ENCODE measurements at places on chromosomes 12 and 14. TPM values are rescaled to one million over a fixed set of nuclear protein-coding genes. Genes with fewer than 3 reads are reported as not detected.
A peak's percentile ranks its signal among the peaks of the same experiment; 100 is the strongest.

DNA sequence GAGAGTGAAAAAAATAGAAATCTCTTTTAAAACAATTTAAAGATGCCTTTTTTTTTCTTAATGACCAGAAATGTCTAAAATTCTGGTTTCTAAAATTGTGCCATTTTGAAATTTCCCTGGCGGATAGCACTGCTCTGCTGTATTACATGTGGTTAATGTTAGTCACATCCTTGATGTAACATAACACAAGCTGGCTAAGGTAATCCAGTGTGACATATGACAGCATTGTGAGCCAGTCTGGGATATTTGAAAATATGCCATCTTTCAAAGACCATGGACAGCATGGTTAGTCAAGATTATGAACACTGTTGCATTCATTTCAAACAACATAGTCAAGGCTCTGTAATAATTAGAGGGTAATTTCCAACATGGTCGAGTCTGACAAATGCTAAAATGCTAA lies 133.2 kb downstream of the ALX1 start:
- H3K4me3 ChIP-seq = no peak overlapping the region
- no peaks in the 10 kb centered on the region for H3K27me3 ChIP-seq
- no peak overlapping the region for H3K27ac ChIP-seq

DNA sequence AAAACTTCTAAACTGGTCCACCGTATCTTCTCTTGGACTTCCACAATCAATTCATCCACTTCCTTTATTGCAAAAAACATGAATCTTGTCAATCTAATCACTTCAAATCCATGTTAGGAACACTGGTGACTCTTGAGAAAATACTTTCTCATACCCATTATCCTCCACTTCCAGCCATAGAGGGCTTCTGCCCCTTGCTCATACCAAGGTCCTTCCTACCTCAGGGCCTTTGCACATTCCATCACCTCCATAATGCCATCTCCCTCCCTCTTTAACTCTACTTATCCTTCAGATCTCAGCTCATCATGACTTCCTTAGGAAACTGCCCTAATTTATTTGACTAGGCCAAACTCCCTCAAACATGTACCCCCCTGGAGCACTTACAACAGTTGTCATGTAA lies 16.6 kb downstream of the STXBP6 start:
- no peak overlapping the region for H3K4me3 ChIP-seq
- DNase-seq = no peak
- no peaks in the 10 kb centered on the region for H3K36me3 ChIP-seq
- no peaks in the 10 kb centered on the region for H3K4me1 ChIP-seq

GRCh38 chr14:29528889-29529288 lies 398.8 kb downstream of the PRKD1 start:
- no peak overlapping the region for H3K4me3 ChIP-seq
- DNase-seq = no peak
- H3K27me3 ChIP-seq = peaks cover 10% of the 10 kb centered on the region
- no peaks in the 10 kb centered on the region for H3K4me1 ChIP-seq
- H3K36me3 ChIP-seq = no peaks in the 10 kb centered on the region
- no peak overlapping the region for H3K27ac ChIP-seq

GRCh38 chr12:43105426-43105981 lies 446.5 kb downstream of the ADAMTS20 start:
- no peak for DNase-seq
- H3K27ac ChIP-seq = no peak overlapping the region
- no peak overlapping the region for H3K4me3 ChIP-seq
- H3K27me3 ChIP-seq = no peaks in the 10 kb centered on the region
- H3K4me1 ChIP-seq = peaks cover 2% of the 10 kb centered on the region

- H3K4me3 ChIP-seq = peak overlapping the region; percentile 2
- peaks cover 26% of the 10 kb centered on the region for H3K4me1 ChIP-seq
- H3K36me3 ChIP-seq = no peaks in the 10 kb centered on the region
Measured at GRCh38 chr12:12872139-12872933, 19.0 kb upstream of the GPRC5A start.

- no peaks in the 10 kb centered on the region for H3K36me3 ChIP-seq
- DNase-seq = peak; percentile 90
- no peaks in the 10 kb centered on the region for H3K27me3 ChIP-seq
- no peak overlapping the region for H3K4me3 ChIP-seq
Measured at GRCh38 chr14:22296722-22297121, 292.3 kb downstream of the DAD1 start.

- H3K36me3 ChIP-seq = 0 out of 2 replicates have a peak, but pooled peaks cover under 1% of the 10 kb centered on the region
- H3K27ac ChIP-seq = peak overlapping the region; percentile 100
- peak overlapping the region; percentile 97 for H3K4me3 ChIP-seq
- peaks cover 24% of the 10 kb centered on the region for H3K4me1 ChIP-seq
- no peaks in the 10 kb centered on the region for H3K27me3 ChIP-seq
- peak; percentile 46 for DNase-seq
Measured at GRCh38 chr12:114409852-114410600, 4.1 kb upstream of the TBX5 start.

DNA sequence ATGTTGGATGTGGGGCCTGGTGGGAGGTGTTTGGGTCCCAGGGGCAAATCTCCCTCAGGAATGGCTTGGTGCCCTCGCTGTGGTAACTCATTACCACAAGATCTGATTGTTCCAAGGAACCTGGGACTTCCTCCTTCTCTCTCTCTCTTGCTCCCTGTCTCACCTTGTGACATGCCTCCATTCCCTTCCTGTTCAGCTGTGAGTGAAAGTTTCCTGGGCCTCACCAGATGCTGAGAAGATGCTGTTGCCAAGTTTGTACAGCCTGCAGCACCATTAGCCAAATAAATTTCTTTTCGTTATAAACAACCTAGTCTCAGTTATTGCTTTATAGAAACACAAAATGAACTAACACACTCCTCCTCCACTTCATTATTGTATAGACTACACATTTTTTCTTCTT lies 759.8 kb upstream of the MDGA2 start:
- no peaks in the 10 kb centered on the region for H3K36me3 ChIP-seq
- H3K27ac ChIP-seq = peak overlapping the region; percentile 17
- H3K4me3 ChIP-seq = no peak overlapping the region
- H3K4me1 ChIP-seq = no peaks in the 10 kb centered on the region

DNA sequence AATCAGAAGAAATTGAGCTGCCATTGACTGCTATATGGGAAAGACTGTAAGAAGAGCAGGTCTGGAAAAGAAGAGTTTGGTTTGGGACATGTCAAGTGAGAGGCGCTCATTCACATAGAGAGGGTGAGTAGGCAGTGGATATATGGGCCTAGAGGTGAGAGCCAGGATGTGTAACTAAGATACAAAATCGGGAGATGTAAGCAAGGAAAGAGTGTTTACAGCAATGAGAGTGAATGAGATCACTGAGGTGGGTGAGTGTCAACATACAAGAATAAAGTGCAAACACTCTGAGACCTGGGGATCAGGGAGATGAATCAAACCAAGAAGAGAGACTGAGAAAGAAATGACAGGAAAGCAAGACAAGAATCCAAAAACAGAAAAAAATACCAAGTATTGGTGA lies 58.0 kb upstream of the RTRAF start:
- DNase-seq = peak; percentile 21
- no peak overlapping the region for H3K27ac ChIP-seq
- H3K36me3 ChIP-seq = peaks cover 2% of the 10 kb centered on the region

DNA sequence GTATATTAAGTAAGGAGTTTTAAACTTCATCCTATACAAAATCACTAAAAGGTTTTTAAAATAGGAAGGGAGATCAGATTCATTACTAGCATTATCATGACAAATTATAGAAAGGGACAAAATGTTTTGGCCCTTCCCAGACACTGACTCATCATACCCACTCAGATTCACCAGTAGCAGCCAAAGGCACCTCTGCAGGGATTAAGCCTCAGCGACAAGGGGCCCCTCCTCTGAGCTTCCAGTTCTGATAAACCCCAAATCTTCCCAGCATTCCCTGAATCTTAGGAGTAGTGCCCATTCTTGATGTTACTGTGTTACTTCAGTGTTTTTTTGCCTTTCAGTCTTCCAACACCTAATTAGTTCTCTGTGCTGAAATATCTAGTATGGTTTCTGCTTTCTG lies 14.5 kb downstream of the KRAS start:
- no peaks in the 10 kb centered on the region for H3K27me3 ChIP-seq
- no peak overlapping the region for H3K4me3 ChIP-seq
- H3K27ac ChIP-seq = no peak overlapping the region
- H3K36me3 ChIP-seq = peaks cover 8% of the 10 kb centered on the region
- peak; percentile 36 for DNase-seq

- H3K4me3 ChIP-seq = no peak overlapping the region
- peaks cover 34% of the 10 kb centered on the region for H3K4me1 ChIP-seq
- H3K36me3 ChIP-seq = no peaks in the 10 kb centered on the region
- H3K27me3 ChIP-seq = no peaks in the 10 kb centered on the region
- no peak for DNase-seq
Measured at GRCh38 chr14:74938531-74939495, 15.8 kb upstream of the RPS6KL1 start.

GRCh38 chr12:104975587-104976343 lies 10.4 kb upstream of the NOPCHAP1 start:
- no peak overlapping the region for H3K4me3 ChIP-seq
- no peaks in the 10 kb centered on the region for H3K27me3 ChIP-seq
- H3K27ac ChIP-seq = no peak overlapping the region

GRCh38 chr12:77210724-77211123 lies 145.4 kb upstream of the E2F7 start:
- H3K36me3 ChIP-seq = no peaks in the 10 kb centered on the region
- H3K27me3 ChIP-seq = no peaks in the 10 kb centered on the region
- no peak overlapping the region for H3K4me3 ChIP-seq
- H3K27ac ChIP-seq = no peak overlapping the region

DNA sequence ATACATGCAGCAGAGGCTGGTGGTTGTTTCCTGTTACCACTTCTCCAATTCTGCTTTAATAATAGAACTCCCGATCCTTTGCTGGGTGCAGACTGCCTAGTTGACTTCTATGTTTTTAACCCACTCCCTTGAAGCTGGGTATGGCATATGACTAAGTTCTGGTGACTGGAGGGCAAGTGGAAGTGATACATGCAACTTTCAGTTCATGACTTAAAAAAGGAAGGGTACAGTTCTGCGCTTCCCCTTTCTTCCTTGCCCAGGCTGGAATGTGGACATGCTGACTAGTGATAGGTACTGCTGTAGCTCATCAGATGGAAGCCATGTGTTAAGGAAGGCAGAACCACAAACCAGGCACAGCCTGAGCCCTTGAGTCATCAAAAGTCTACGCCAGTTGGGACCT lies 2.4 kb upstream of the A2M start:
- H3K27me3 ChIP-seq = no peaks in the 10 kb centered on the region
- no peak overlapping the region for H3K4me3 ChIP-seq
- H3K27ac ChIP-seq = no peak overlapping the region

DNA sequence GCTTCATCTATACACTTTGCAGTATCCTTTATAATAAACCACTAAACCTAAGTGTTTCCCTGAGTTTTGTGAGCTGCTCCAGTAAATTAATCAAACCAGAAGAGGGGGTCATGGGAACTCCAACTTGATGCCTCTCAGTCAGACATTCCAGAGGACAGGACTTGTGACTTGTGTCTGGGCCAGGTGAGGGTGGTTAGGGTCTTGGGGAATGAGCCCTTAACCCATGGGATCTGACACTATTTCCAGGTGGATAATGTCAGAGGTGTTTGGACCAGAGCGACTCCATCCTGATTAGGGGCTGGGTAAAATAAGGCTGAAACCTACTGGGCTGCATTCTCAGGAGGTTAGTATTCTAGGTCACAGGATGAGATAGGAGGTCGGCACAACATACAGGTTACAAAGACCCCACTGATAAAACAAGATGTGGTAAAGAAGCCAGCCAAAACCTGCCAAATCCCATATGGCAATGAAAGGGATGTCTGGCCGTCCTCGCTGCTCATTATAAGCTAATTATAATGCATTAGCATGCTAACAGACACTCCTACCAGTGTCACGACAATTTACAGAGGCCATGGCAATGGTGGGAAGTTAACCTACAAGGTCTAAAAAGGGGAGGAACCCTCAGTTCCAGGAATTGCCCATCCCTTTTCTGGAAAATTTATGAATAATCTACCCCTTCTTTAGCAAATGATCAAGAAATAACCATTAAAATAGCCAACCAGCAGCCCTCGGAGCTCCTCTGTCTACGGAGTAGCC lies 58.7 kb downstream of the BCAT1 start:
- peaks cover 2% of the 10 kb centered on the region for H3K4me1 ChIP-seq
- H3K27ac ChIP-seq = no peak overlapping the region
- H3K4me3 ChIP-seq = no peak overlapping the region
- peaks cover 25% of the 10 kb centered on the region for H3K36me3 ChIP-seq

RNASE4 gene
- 8.1 TPM for total RNA-seq

CD163L1 gene
- 1.6 TPM for total RNA-seq

POLE gene
- 17.2 TPM for total RNA-seq

BTBD6 gene
- total RNA-seq = 31.4 TPM

MTA1 gene
- 19.4 TPM for total RNA-seq

TMEM30B gene
- total RNA-seq = under 0.01 TPM

HOXC13 gene
- total RNA-seq = not detected

CINP gene
- total RNA-seq = 55.3 TPM

KRT81 gene
- total RNA-seq = under 0.01 TPM

TAS2R43 gene
- total RNA-seq = 0.90 TPM

All from IMR-90 (cell line).